Right atrium auricular region (tissue), 2 donors: ENCODE measurements at places on chromosomes 16 and 17. TPM values are rescaled to one million over a fixed set of nuclear protein-coding genes. Genes with fewer than 3 reads are reported as not detected.

DNA sequence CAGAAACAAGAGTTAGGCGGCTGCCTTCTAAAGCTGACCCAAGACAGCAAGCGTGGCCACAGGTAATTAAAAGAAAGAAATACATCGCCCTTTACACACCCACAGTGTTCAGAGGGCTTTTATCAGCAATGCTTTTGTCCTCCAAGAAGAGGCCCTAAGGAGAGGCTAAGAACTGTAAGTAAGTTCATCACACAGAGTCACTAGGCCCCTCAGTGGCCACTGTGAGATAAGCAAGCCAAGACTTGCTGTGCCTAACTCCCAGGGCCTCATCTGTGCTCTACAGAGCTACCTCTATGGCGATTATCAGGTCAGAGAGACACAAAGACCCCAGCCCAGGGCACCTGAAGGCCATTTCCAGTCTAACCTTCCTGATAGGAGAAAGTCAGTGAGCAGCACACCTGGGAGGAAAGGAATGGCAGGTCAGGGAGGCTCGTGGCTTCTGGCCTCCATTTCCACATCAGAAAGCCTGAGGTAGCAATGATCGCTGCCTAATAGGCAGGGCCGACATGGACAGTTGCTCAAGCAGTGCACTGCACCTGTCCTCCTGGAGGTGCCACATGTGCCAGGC is 545.2 kb upstream of the CDH11 start:
- DNase-seq = no peak

DNA sequence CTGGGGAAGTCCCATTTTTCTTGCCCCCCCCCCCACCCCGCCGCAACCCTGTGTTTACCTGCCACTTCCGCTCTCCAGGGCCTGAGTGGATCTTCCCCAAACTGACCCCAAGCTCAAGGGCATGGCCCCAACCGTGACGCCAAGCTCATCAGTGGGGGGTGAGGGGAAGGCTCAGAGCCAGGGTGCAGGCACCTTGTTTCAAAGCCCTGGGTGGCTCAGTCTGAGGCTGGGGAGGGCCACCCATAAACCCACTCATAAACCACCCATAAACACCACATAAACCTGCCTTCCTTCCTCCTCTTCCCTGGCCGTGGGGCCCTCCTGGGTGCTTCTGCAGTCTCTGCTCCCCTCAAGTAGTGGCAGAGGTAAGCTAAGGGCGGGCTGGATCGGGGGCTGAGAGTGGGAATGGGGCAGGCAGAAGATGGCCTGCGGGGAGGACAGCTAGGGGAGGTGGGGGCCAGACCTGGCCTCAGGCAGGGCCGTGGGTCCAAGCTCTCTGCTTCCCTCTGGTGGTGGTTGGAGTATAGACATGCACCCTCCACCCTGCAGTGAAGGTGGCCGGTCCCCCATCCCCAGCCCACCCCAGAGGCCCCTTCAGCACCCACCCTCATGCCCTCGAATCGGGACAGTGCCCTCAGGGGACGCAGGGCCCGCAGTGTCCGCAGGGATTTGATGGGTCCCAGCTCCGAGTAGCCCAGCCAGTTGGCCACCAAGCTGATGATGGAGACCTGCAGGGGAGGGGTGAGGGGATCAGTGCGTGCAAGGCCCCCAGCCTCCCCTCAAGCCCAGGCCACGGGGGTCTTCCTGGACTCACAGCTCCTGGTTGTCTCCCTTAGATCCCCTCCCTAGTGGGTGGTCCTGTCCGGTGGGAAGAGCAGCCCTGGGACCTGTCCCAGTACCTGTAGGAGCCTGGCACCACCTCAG is 14.6 kb upstream of the CD79B start:
- no peak for DNase-seq

- DNase-seq = no peak
Measured at GRCh38 chr17:41492351-41492750, 2.6 kb upstream of the KRT36 start.

DNA sequence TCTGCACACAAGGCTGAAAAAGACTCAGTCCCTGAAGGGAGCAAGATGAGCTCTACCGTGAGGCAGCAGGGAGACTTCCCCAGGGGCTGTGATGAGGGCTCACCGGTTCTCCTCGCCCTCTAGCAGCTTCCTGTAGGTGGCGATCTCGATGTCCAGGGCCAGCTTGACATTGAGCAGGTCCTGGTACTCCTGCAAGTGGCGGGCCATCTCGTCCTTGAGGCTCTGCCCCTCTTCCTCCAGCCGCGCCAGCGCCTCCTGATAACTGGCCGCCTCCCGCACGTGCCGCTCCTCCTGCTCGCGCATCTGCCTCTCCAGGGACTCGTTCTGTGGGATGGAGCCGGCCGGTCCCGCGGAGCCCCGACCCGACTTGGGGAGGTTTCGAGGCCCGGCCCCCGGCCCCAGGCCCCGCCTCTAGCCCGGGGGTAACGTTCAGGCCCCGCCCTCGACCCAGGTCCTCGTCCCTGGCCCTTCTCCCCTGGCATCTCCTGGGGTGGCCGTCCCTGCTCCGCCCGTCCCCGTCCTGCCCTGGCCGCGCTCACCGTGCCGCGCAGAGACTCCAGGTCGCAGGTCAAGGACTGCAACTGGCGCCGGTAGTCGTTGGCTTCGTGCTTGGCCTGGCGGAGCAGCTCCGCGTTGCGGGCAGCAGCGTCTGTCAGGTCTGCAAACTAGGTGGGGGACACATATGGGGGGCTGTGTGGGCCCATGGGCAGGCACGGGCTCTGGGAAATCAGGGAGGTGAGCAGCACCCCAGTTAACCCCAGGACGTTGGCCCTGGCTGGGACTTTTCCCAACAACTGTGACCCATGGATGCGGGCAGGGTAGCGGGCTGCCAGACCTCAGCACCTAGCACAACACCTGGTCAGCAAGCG is 3.9 kb downstream of the GFAP start:
- DNase-seq = peak; percentile 63

DNA sequence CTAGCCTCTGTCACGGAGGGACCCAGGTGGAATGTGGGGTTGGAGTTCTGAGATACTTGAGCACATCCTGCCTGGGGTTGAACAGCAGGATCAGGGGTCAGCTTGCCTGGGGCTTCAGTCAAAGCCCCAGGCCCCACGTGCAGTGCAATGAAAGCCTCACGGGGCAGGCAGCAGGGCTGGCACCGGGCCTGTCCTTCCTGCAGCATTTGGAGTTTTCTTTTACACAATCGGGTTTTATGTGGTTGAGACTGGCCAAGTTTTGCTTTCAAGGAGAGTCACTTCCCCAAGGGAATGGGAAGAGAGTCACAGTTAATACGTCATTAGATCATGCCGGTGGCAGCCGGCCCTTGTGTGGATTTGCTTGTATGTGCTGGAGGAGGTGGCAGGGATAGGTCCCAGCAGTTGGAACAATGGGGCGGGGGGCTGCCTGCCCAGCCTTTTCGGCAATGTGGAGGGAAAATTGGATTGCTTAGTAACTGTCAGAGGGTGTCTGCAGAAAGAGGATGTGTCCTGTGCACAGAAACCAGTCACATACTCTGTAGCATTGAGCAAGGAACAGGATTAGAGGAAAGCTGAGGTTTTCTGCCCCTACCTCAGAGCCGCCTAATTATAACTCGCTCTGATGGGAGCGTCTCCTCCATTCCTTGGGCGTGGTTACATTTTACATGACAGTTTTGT is 4.5 kb downstream of the RMI2 start:
- DNase-seq = peak; percentile 82

DNA sequence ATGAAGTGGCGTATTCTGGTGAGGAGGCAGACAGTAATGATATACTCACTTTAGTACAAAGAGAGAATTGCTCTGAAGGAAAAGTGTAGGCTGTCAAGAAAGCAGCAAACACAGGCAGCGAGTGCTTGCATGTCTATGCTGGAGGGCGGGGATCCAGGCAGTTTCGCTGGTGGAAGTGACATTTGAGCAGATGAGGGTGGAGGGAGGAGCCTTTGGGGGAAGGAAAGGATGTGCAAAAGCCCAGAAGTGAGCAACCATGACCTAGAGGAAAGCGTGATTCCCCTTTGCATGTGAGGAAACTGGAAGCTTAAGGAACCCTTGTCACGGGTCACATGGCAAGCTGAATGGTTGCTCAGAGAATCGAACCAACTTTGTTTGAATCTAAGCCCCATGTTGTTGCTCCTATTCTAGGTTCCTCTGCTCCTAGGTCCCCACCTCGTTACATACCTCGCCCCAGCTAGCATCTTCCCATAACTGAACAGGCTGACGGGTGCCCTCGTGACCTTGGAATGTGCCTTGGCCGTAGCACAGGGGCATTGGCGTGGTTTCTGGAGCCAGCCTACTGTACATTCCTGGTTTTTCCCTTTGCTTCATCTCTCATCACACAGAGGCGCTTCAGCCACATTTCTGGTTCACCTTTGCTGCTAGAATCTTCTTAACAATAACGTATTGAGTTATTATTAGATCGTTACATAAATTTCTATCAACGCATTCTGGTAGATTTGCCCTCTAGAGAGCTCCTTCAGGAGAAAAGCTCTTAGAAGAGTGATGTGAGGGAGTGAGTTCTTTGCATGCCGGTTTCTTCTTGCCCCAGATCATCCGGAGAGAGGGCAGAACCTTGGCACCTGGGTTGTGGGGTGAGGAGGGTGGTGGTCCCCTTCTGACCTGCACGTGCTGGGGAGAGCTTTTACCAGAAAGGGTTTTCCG is 191.8 kb downstream of the SNX29 start:
- DNase-seq = no peak

GRCh38 chr17:28969706-28970393 is 18.5 kb upstream of the PHF12 start:
- DNase-seq = no peak

GRCh38 chr17:30323895-30324319 is 9.9 kb downstream of the TMIGD1 start:
- DNase-seq = no peak

DNA sequence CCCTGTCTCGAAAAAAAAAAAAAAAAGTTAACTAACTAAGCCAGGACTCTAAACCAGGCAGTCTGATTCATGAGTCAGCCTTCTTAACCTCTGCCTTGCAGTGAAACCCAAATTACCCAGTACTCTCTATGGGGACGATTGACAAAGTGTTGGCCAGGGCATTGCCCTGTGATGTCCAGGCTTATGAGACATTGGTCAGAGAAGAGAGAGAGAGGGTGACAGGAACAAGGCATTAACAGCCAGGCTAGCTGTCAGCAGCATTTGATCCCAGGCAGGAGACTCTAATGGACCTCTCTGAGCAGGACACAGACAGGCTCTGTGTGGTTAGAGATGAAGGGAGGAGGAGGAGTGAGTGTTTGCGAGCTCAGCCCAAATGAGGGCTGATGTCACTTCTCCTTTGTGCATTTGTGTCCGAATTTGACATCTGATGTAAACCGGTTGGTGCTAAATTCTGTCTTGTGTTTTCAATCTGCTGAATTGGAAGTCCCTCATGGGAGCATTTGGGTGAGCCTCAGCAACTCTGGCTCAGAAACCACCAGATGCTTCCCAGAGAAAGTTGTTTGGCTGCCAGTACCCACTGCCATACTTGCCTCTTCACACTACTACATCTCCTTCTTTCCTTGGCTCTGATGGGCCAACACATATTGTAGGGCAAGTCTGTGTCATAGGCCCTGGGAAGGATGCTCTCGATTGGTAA is 4.3 kb upstream of the MYL4 start:
- DNase-seq = no peak

GRCh38 chr16:54489225-54490111 is 202.9 kb upstream of the IRX3 start:
- DNase-seq = no peak

WSCD1 gene
- total RNA-seq = 5.5 TPM

XYLT1 gene
- 31.3 TPM for total RNA-seq
